ENCODE measurements at places on chromosomes 12 and 14.

DNA sequence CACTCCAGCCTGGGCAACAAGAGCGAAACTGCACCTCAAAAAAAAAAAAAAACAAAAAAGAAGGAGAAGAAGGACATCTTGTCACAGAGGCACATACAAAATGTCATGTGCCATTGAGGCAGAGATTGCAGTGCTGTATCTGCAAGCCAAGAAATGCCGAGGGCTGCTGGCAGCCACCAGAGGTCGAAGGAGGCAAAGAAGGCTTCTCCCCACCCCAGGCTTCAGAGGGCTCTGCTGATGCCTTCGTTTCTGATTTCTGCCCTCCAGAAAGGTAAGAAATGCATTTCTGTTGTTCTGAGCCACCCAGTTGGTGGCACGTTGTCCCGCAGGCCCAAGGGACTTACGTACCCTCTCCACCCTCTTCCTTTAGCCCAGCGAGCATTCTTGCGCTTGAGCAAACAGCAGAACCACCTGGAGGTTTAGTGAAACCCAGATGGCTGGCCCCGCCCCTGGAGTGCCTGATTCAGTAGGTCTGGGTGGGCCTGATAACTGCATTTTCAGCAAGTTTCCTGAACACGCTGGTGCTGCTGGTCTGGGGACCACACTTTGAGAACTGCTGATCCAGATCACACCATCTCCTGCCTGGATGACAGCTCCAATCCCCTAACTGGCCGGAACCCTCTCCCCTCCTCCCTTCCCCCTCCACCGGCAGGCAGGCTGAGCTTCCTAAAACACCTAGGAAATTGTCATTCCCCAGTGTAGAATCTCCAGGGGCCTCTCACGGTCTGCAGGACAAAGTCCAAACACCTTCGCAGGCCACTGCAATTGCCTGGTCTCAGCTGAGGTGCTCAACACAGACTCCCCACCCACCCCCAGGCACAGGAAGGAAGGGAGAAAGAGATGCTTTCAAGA lies 21.1 kb upstream of the SCARB1 start:
- peak; percentile 74 for DNase-seq

DNA sequence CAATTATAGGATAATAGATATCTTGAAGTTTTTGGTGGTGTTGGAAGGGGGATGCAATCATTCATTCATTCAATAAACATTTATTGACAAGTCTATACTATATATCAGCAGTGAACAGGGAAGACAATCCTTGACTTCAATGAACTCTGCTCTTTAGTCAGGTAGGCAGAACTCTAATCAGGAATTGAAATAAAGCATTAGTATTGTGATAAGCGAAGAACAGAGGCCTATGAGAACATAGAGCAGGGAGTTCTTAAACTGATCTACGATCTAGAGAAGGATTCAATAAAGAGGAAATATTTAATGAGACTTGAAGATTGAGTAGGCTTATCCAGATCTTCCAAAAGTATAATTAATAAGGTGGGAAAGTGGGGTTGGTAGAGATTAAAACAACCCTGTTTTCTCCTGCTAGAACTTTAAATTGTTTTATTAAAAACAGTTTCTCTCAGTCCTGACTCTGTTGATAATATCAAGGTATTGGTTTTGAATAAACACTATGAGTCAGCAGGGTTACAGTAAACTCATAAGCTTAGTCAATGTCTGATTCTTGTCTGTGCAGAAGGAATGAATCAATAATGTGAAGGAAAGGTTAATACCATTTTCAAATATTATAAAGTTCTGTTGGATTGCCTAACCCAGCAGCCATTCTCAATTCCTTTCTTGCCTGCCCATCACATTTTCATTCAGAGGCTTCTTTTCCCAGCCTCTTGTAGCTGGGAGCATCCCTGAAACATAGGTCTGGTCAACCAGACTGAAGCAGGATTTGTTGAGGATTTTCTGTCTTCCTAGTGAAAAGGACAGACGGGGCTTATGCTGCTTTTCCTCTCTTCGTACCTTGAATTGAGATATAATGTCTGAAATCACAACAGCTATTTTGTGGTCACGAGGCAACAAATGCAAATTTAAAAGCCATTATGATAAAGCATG lies 38.9 kb upstream of the KTN1 start:
- no peak for DNase-seq

GRCh38 chr12:57111031-57111734 lies at the start of gene STAT6:
STAT6 (minus strand) TSS chr12:57111362; CDS start chr12:57108278, 3,084 bp downstream.
- peak; percentile 86 for DNase-seq

- no peak for DNase-seq
Observed at GRCh38 chr14:28381656-28382055, 384.9 kb upstream of the FOXG1 start.

DNA sequence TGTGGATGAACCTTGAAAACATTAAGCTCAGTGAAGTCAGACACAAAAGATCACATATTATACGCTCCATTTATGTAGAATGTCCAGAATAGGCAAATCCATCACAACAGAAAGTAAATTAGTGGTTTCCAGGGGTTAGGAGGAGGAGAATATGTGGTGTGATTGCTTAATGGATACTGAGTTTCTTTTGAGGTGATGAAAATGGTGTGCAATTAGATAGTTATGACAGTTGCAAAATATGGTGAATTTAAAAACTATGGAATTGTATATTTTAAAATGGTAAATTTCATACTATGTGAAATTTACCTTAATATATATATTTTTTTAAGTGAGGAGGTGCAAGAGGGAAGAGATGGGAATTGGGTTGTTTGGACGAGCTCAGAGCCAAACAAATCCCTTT lies 46.3 kb upstream of the KICS2 start:
- DNase-seq, result no peak

DNA sequence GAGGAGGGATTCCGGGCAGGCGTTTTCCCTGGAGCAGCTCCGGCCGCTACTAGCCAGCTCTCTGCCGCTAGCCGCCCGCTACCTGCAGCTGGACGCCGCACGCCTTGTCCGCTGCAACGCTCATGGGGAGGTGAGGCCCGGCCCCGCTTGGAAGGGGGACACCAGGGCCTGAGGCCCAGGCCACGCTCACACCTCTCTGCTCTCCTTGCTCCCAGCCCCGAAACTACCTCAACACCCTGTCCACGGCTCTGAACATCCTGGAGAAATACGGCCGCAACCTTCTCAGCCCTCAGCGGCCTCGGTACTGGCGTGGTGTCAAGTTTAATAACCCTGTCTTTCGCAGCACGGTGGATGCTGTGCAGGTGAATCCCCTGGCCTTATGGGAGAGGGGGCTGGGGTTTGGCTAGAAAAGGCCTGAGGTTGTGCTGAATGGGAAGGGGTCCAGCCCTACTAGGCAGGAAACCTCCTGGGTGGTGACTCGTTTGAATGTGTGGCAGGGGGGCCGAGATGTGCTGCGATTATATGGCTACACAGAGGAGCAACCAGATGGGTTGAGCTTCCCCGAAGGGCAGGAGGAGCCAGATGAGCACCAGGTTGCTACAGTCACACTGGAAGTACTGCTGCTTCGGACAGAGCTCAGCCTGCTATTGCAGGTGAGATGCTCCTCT lies 597 bp downstream of the RNF31 start:
- DNase-seq, result no peak

Measured in naive B cell (primary cell).